Upper lobe of left lung (tissue), 6 donors: ENCODE measurements at places on chromosomes 11 and 22.

DNA sequence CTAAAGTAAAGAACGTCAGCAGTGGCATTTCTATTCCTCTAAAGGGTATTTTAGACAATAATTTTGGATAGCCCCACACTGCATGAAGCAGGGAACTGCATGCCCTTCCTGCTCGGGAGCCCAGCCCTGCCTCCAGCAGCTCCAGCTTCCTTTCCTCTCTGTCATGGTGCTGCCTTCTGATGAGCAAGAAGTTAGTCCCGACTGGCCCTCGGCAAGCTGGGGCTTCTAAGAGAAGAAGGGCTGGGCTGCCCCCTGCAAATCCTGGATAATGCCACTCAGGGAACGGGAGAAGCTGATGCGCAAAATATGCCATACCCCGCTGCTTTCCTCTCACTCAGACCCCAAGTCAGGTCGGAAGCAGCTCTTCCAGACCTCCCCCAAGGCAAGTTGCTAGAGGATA is 296.4 kb downstream of the ETS1 start:
- no peak for DNase-seq

DNA sequence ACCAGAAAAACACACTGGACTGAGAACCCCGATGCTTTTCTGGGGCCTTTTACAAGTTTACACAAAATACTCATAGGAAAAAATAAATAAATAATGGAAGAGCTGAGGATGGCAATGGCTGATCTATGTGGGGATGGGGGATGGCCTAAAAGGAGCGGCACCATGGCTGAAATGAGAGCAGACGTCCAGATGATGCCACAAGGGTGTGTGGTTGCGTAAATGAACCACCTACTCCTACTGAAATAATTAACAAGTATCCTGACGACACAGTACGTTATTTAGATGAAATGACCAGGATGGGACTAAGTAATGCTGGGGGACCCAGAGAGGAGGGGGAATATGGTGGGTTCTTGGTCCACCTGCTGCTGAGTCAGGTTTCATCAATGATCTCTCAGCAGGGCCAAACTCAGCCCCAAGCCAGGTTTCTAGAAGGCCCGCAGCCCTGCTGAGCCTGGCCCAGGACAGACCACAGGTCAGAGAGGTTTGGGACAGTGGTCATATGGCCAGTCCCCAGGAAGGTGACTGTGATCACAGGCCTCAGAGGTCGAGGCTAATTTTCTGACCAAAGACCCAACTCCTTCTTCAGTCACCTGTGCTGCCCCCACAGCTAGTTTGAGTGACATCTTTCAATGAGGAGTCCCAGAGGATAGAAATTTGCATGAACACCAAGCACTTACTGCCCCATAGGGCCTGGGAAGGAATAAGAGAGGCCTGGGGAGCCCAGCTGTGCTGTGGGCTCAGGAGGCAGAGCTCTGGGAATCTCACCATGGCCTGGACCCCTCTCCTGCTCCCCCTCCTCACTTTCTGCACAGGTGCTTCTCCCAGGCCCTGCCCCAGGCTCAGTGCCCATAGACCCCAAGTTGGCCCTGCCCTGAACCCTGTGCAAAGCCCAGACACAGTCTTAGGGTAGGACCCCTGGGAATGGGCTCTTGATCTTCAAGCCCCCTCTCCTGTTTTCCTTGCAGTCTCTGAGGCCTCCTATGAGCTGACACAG is 76.3 kb upstream of the IGLL5 start:
- no peak for DNase-seq

DNA sequence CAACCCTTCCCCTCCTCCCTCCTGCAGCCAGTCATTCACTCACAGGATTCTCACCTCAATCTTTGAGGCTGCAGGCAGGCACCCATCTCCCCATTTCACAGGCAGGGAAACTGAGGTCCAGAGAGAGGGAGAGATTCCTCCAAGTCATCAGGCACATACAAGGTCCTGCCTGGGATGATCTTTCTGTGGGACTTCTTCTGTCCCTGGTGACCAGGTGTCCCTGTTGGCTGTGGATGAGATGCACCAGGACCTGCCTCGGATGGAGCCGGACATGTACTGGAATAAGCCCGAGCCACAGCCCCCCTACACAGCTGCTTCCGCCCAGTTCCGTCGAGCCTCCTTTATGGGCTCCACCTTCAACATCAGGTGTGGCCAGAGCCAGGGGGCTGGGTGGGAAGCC is 7.8 kb downstream of the FTH1 start:
- DNase-seq, result no peak

GRCh38 chr11:14905104-14906033 is 13.3 kb upstream of the CYP2R1 start:
- DNase-seq, result peak; percentile 71

DNA sequence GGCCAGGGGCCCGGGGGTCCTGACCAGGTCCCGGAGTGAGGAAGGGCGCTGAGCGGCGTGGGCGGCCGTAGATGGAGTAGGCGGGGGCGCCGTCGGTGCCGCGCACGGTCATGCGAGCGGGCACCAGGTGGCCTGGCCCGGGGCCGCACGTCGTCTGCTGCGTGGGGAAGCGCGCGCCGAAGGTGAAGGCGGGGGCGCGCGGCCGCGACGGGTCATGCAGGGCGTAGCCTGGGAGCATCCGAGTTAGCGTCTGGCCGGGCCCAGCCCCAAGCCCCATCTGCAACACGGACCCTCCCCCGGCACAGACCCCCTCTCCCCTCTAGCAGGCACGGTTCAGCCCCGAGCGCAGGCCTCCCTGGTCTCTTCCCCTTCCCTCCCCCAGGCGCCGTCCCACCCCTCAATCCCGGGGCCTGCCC is 1.7 kb upstream of the TYMP start:
- peak; percentile 97 for DNase-seq

DNA sequence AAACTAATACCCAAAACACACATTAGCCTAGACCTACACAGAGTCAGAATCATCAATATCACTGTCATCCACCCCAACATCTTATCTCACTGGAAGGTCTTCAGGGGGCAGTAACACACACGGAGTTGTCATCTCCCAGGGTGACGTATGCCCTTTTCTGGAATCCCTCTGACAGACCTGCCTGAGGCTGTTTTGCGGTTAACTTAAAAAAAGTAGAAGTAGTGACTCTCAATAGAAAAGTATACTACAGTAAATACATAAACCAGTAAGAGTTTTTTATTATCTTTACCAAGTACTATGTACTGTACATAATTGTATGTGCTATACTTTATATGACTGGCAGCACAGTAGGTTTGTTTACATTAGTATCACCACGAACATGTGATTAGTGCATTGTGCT is 80.5 kb downstream of the PGR start:
- no peak for DNase-seq

GRCh38 chr22:28247667-28248363 is 328.8 kb upstream of the PITPNB start:
- no peak for DNase-seq

GRCh38 chr11:2089536-2090165 is 49.5 kb downstream of the IGF2 start:
- DNase-seq, result no peak

- no peak for DNase-seq
Measured at GRCh38 chr11:73154178-73154577, 12.1 kb upstream of the FCHSD2 start.

DNA sequence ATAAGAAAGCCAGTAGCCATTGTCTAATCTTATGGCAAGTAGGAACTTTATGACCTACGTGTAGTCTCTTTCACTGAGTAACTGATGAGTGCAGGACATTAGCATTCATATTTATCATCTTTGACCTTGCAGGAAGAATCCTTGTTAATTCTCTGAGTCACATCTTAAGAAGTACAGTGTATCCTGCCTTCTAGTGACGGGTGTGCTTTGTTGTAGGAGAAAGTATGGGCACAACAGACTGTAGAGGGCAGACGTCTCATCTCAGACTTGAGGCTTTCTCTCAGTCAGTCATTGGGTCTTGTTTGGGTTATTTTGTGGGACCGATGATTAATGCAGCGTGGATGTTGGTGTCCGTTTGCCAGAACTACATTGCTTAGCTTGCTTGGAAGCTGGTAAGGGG is 6.8 kb downstream of the RNF214 start:
- no peak for DNase-seq

GRCh38 chr11:95545116-95545875 is 244.3 kb downstream of the FAM76B start:
- no peak for DNase-seq

- no peak for DNase-seq
Measured at GRCh38 chr11:65716774-65717405, 3.7 kb downstream of the RNASEH2C start.

- DNase-seq, result no peak
Measured at GRCh38 chr11:8329847-8330361, 66.2 kb upstream of the LMO1 start.

DNA sequence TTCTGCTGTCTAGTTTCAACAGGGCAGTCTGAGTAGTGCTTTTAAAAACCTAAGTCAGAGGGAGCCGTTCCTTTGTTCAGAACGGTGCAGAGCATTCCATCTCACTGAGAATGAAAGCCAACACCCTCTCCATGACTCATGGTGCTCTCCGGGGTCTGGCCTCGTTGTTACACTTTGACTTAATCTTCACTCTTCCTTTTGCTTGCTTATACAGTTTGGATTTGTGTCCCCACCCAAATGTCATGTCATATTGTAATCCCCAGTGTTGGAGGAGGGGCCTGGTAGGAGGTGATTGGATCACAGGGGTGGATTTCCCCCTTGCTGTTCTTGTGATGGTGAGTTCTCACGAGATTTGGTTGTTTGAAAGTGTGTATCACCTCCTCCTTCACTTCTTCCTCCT is 292.2 kb downstream of the ST3GAL4 start:
- no peak for DNase-seq

DNA sequence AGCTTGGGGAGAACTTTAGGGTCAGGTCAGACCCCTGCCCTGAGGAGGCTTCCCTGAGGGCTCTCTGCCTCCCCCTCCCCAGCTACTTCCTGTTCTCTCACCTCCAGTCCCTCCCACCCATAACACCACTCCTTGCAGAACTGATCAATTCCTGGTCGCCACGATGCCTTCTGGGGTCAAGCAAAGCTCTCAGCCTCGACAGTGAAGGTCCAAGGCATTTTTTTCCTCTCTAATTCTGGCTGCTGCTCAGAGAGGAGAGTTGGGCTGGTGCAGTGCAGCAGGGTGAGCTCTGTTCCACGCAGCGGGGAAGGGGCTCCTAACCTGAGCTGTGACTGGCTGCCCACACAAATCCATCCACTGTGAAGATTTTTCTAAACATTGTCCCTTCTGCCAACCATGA is 628.4 kb downstream of the BRD1 start:
- DNase-seq, result peak; percentile 8

DNA sequence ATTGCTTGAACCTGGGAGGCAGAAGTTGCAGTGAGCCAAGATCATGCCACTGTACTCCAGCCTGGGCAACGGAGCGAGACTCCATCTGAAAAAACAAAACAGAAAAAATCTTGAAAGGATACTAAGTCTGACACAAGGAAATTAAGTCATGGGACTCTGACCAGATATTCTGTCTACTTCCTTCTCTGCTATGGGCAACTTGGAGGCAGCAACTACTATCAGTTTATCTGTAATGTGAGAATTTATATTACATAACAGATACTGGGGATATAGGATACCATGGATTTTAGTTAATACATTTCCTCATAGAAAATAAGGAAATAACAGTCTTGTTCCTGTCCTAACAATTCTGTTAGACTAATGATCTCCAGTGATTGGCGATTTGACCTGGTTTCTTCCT is 1.6 kb upstream of the SGSM3 start:
- no peak for DNase-seq

GRCh38 chr22:41021061-41021612 is 70.0 kb downstream of the RBX1 start:
- DNase-seq, result peak; percentile 69

DNA sequence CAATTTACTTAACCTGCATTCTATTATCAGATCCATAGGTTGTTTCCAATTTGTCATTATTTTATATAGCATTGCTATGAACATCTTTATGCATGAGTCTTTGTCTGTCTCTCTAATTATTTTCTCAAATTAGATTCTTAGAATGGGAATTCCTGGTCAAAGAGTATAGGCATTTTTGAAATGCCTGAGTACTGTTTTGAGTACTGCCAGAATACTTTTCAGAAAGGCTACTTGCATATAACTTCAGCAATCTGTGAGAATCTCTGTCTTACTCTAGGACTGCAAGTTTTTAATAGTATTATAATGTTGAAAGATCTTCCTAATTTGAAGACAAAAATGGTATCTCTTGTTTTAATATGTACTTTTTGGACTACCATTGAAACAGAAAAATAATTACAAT is 56.6 kb downstream of the KCNC1 start:
- DNase-seq, result no peak

- no peak for DNase-seq
Measured at GRCh38 chr11:72724021-72724551, 28.1 kb downstream of the ARAP1 start.

DNA sequence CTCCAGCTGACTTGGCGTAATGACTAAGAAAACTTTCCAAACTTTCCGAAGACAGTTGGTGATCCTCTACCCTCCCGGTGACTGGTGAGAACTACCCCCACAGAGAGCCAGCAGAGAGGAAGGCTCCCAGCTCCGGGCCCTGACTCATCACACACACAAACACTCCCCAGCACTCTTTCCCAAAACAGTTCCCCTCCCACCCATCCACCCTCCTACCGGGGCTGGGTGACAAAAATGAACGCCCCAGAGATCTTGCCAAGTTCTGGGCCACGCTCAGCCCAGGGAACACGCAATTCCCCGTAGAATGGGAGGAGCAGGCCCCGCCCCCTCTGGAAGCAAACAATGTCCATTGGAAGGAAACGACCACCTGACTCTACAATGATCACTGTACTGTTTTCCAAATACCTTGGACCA is 21.3 kb upstream of the JAM3 start:
- DNase-seq, result no peak

GRCh38 chr22:22709719-22710445 is 65.5 kb downstream of the GGTLC2 start:
- no peak for DNase-seq

GRCh38 chr11:58608331-58608730 is 14.1 kb upstream of the CNTF start:
- DNase-seq, result no peak

- DNase-seq, result no peak
Measured at GRCh38 chr11:12061851-12062560, 48.4 kb upstream of the MICAL2 start.

DNA sequence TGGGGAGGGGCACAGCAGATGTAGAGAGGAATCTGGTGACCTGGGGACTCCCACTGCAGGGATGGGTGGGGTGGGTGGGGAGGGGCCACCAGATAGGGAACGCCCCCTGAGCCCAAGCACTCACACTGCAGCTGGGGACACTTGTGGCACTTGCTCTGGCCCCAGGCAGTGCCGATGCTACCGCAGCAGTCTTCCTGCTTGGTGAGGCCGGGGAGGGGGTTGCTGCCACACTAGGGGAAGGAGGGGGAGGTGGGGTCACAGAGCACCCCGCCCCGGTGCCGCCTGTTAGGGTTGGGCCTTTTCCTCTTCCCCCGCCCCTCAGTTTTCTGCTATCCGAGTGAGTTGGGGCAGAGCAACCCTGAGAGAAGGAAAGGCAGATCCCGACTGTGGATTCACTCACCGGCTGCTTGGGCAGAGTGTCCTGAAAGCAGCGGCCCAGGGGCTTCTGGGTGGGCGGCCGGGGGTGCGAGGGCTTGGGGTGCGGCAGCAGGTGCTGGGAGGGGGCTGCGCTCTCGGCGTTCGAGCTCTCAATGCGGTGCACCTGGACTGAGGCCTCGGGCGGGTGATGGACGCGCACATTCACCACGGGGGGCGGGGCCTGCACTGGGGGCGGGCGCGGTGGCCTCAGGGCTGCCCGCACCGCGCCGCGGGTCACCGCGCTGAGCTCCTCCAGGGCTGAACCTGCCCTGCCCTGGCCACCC is 4.7 kb downstream of the LTBP3 start:
- no peak for DNase-seq
